Activated gamma-delta T cell (primary cell): ENCODE measurements at places on chromosomes 13 and 19.

- no peak for DNase-seq
Measured at GRCh38 chr13:112892426-112893206, 76.4 kb upstream of the MCF2L start.

DNA sequence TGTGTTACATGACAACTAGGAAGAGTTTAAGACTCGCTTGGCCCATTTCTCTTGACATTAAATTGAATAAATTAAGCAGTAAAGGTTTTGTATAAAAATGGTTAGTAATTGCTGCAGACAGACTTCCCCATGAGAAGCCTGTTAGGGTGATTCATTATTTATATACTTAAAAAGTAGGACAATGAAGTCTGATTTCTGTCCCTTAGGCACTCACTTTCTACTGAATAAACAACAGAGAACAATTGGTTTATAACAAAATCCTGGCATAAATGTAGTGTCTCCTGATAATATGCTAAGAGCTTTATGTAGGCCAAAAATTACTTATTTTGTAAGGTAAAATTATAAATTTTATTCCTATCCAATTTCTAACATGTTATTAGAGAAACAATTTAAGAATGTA is 2138.5 kb upstream of the PCDH20 start:
- DNase-seq: no peak

GRCh38 chr13:67167420-67167819 is 62.7 kb downstream of the PCDH9 start:
- no peak for DNase-seq

DNA sequence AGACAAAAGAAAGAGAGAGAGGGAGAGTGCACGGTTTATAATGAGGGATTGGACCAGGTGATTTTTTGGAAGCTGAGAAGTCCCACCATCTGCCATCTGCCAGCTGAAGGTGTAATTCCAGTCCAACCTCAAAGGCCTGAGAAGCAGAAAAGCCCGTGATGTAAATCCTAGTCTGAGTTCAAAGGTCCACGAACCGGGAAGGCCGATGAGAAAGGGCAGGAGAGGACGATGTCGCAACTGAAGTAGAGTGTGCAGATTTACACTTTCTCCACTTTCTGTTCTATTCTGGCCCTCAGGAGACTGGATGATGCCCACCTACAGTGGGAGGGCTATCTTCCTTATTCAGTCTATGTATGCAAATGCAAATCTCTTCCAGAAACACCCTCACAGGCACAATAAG is 500.0 kb downstream of the DIAPH3 start:
- no peak for DNase-seq

DNA sequence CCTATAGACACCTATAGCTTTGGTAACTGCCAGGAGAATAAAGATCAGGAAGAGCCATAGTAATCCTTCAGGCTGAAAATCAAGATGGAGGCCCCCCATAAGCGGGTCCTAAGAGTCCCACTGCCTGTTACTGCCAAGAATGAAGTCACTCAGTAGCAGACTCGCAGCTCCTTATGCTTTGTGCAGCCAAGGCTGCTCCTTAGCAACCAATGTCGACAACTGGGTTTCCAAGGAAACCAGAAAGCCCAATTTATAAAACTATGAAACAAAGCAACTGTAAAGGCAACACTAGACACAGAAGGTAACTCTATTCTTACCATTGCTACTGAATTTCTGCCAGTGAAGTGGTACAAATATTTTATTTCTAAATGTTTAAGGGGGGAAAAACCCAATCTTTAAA is 56.5 kb downstream of the DCLK1 start:
- no peak for DNase-seq

GRCh38 chr19:47486900-47487299 is 2.9 kb upstream of the KPTN start:
- DNase-seq: no peak

DNA sequence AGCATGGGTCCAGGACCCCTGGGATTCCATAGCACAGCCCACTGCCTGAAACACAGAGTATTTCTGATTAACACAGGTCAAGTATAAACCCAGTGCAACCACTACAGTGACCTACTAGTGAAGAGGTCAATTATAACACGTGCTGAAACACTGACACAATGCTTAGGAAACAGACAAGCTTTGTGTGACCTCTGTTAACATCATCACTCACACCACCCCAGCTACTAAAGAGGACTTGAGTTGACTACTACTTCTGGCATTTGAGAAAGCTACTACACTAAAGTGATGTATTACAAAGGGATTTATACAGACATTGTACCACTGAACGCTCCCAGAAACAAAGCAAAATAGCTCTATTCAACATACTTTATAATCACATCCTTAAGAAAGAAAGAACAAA is 1935.9 kb upstream of the PCDH20 start:
- no peak for DNase-seq

DNA sequence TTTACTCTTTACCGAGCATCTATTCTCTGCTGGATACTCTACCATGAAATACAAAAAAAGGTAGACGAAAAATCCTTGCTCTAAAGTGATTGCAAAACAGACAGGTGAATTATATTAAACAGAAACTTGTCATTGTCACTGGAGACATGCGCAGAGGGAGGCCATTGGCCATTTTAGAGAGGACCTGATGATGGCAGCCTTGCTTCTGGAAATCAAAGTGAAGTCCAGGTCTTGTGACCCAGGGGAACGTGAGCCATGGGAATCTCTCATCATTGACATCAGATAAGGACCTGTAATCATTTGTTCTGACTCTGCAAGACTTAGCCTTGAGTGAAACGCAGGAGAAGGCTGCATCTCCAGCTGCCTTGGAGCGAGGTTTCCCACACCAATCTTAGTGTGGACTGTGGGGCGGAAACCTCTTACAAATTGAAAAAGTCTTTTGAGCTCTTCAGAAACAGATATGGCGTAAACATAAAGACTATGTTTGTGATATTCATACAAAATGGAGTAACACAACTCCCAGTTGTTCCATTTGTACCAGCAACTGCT is 16.8 kb upstream of the SLC46A3 start:
- DNase-seq: no peak

GRCh38 chr19:50536662-50537305 is 23.1 kb upstream of the ASPDH start:
- DNase-seq: no peak

- DNase-seq: no peak
Measured at GRCh38 chr13:50384724-50385123, 369.5 kb downstream of the KCNRG start.

GRCh38 chr13:104442536-104442935 is 1376.3 kb upstream of the SLC10A2 start:
- DNase-seq: no peak

GRCh38 chr13:34941835-34942731 is at the start of gene NBEA:
NBEA (plus strand) TSS chr13:34942270; CDS start chr13:34942821, 551 bp downstream.
- peak; percentile 24 for DNase-seq

DNA sequence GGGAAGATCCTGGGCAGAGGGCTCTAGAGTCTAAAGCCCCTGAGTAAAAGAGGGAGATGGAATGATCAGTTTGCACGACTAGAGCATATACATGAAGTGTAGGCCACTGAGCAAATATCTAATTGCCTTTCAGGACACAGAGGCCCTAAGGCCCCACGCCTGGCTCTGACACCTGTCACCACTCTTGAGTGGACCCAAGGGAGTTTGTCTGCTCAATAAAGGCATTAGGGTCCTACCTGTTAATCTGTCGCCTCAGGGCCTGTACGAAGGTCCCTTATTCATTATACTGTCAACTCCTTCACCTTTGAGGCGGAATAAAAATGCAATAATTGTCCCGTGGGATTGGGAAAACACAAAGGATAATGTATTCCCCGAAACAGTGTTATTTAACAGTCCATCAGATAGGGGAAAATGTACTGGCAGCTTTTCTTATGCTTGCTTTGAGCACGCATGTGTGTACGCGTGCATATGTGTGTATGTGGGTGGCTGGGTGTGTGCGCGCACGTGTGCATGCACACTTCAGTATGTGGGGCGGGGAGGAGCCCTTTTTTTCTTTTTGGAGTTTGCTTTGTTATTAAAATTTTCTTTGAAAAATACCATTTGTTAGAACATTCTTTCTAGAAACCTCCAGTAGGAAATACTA is 161.8 kb upstream of the SERP2 start:
- DNase-seq: no peak

DNA sequence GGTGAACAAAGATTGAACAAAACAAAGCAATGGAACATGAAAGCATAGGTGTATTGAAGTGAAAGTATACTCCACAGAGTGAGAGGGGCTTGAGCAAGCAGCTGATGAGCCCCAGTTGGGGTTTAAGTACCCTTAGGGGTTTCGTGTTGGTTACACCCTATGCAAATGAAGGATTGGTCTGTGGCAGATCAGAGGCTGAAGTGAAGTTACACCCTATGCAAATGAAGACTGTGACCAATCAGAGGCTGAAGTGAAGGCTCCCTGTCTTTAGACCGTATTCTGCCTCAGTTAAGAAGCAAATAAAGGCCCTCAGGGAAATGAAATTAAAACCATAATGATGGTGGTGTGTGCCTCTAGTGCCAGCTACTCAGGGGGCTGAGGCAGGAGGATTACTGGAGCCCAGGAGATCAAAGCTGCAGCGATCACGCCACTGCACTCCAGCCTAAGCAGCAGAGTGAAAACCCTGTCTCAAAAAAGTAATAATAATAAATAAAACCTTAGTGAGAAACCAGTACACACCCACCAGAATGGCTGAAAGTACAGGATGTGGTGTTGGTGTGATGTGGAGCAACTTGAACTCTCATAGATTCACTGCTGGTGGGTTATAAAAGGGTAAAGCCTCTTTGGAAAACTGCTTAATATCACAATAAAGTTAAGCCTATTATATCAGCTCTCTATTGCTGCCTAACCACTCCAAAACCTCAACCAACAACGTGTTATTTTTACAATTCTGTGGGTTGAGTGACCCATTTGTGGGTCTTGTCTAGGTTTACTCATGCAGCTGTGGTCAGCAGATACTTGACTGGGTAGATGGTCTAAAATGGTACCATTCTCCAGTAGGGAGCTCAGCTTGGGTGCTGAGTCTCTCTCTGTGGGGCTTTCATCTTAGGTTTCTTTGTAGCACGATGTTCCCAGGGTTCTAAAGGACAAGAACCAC is 12.8 kb upstream of the UPF3A start:
- no peak for DNase-seq

DNA sequence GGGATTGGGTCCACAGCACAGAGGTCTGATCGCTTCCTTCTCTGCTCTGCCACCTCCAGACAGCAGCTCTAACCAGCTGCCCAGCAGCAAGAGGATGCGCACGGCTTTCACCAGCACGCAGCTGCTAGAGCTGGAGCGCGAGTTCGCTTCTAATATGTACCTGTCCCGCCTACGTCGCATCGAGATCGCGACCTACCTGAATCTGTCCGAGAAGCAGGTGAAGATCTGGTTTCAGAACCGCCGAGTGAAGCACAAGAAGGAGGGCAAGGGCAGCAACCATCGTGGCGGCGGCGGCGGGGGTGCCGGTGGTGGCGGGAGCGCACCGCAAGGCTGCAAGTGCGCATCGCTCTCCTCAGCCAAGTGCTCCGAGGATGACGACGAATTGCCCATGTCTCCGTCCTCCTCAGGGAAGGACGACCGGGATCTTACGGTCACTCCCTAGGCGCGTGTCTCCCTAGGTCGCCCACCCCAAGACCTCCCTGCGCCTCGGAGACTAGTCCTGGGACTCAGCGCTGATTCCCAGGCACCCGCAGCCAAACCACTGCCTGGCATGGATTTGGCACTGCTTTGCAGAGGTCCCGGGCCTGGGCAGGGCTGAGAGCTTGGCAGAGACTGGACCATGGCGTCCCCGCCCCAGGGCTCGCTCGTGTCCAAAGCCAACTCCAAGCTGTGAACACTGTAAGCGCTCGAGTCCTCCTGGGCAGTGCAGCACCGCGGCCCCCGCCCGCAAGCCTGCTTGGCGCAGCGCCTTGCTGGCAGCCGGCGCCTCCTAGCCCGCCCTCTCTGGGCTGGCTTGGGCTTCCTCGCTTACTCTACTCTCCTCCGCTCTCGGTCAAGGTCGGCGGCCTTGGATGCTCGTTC is 1.5 kb downstream of the GSX1 start:
- no peak for DNase-seq

DNA sequence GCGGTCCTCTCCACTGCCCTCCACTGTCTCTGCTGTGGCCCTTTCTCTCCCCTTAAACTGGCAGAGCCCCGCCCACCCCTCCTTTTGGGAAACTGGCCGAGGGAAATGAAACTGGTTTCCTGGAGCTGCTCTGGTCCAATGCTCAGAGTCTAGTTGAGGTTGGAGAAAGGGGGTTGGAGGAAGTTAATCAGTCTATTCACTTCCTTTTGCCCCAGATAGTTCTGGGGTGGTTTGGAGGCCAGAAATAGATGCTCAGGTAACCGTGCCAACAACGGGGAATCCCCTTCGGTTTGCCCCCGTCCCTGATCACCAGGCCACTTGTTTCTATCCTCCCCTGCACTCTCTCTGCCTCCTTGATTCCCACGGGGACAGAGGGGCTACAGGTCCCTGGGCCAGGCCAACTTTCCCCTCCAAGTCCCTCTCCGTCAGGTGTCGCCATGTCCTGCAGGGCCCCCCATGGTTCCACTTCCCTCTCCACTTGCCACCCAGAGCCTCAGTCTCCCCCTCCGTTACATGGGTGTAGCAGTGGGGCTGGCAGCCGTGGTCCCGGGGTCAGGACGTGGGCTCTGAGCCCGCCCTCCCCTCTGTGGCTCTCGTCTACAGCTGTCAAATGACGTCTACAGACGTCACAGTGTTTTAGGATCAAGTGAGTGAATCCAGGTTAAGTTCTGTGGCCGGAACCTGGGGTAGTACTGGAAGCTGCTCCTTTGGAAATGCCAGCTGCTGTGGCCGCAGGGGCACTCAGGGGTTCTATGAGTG is at the start of gene IL4I1:
Gene IL4I1 (minus strand): TSS at position 25 of the 759 bp plus-strand sequence. CDS start 727 bp downstream, outside the sequence.
- DNase-seq: peak; percentile 24

- DNase-seq: no peak
Measured at GRCh38 chr13:98496479-98496791, 80.5 kb downstream of the STK24 start.

- DNase-seq: no peak
Measured at GRCh38 chr19:47427241-47428176, 8.2 kb upstream of the MEIS3 start.

- DNase-seq: no peak
Measured at GRCh38 chr19:35629332-35629633, 447 bp downstream of the RBM42 start.

GRCh38 chr13:105341758-105342157 is 1193.7 kb downstream of the EFNB2 start:
- DNase-seq: no peak

DNA sequence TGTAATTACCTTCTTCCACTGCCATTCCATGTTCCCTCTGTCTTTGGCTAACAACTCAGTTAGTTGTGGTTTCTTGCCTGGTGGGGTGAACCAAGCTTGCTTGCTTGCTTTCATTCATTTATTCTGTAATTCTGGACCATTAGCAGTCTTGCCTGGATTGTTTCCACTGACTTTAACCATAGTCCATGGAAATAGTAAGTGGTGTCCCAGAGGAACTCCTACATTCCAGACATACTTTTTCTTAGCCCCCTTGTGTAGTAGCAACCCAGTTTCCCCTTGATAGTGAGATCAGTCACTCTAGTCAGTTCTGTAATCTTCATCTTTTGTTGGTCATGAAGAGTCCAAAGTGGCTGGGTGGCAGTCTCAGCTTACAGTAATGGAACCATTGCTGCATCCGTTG is 23.2 kb downstream of the PDS5B start:
- no peak for DNase-seq

- no peak for DNase-seq
Measured at GRCh38 chr13:110419381-110419791, 112.3 kb downstream of the COL4A2 start.
